Astrocyte of the spinal cord (primary cell): ENCODE measurements at places on chromosomes 2 and 18.

DNA sequence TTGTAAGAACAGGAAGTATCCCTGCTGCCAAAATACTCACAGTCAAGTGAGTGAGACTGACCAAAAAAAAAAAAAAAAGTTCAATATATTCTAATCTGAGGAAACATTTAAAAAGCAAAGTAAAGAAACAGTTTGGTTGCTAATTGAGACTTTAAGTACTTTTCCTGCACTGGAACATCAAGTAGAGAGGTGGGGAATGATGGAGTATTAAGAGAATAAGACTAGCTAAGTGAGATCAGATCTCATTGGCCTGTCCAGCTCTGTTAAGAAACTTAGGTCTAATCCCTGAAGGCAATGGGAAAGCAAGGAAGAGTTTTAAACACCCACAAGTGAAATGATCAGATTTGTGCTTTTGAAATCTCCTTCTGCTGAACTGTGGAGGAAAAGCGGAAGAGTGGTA lies 27.8 kb upstream of the MAP4K3 start:
- no peak for DNase-seq

DNA sequence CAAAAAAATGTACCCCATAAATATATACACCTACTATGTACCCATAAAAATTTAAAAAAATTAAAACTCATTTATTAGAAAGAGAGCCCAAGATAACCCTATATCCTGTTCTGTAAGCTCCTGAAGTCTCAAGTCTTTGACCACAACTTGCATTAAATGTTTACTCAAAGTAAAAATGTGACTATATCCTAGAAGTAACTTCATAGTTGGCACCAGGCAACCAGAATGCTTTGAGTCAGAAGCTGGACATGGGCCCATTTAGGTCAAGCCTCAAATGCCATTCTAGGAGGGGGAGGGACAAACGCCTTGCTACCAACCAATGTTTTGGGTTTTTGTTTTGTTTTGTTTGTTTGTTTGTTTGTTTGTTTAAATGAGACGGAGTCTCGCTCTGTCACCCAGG lies 9.3 kb upstream of the TBC1D8 start:
- peak; percentile 63 for DNase-seq

- DNase-seq, result no peak
Measured at GRCh38 chr2:31739161-31739560, 158.4 kb upstream of the SRD5A2 start.

DNA sequence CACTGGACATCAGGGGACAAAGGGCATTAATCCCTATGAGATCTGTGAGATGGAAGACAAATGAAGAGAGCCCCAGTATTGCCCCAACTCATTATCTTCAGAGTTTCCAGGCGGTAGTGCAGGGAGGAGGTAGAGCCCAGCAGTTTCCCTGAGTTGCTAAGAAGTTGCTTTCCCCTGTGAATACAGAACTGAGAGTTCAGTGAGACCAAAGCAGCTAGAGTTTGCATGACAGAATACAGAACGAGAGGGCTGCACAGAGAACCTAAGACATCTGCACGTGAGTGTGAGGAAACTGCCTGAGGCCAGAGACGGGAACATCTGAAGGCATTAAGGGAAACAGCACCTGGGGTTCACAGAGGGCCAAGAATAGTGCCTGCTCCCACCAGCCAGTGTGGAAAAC lies 18.1 kb upstream of the PGAP1 start:
- no peak for DNase-seq

GRCh38 chr2:50641633-50642032 lies 390.3 kb downstream of the NRXN1 start:
- no peak for DNase-seq

- peak; percentile 47 for DNase-seq
Measured at GRCh38 chr18:28963481-28963880, 786.6 kb upstream of the CDH2 start.

DNA sequence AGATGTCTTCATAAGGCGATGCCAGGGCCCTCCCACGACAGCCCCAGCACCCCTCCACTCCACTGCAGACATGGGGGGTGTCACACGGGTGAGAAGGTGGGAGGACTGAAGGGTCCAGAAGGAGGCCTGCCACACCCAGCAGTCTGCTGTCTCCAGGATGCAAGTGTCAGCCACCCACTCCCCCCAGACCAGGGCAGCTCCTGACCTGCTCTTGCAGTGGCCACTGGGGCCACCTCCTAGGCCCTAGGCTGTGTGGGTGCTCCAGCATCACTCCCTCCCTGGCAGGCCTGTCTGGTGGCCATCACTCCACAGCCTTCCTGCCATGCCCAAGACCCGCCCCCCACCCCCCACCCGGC lies 171.0 kb downstream of the CELF4 start:
- no peak for DNase-seq

DNA sequence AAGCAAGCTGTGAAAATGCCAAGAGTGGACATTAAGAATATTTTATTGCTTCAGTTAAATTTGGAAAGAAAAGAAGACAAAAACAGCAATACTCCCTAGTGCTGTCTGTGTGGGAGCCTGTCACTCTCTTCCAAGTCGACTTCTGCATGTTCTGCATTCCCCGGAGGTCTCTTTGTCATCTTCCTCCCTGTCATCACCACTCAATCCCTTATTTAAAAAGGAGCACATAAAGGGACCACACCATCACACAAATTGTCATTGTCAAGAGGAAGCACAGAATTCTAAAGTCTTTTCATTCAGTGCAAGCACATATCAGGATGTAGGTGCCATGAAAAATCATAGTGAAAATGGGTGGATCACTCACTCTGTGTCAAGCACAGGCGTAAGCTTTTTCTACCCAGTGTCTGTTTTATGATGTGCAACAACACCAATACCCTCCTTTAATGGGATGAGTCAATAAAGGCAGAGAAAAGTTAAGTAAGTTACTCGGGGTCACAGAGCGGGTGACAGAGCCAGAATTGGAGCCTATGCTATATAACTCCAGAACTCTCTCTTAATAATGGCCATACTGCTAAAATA lies 222.4 kb upstream of the HNMT start:
- DNase-seq, result no peak

DNA sequence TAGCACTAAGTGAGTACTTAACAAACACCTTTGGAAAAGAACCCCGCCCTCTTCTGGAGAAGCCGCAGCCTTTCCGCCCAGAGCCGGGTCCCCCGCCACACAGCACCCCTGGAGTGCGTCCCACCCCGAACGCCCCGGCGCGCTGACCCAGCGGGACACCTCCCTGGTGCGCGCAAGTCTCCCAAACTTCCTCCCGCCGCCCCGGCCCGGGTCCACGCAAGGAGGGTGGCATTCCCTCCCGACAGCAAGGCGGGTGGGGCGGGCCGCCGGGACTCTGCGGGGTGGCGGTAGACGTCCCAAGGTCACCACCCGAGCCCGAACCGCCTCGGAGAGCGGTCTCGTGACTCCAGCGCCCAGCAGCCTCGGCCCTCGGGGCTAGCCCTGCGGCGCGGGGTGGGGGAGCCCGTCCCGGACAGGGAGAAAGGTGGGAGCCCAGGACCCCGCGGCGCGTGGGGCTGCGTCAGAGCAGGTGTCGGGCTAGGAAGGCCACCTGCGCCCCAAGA lies 598 bp downstream of the CCDC93 start:
- no peak for DNase-seq

GRCh38 chr2:200408428-200409316 lies 101.2 kb downstream of the KCTD18 start:
- DNase-seq, result peak; percentile 87

- no peak for DNase-seq
Measured at GRCh38 chr18:11586896-11587295, 22.5 kb upstream of the SLC35G4 start.

GRCh38 chr2:195959341-195959740 lies 109.3 kb downstream of the DNAH7 start:
- no peak for DNase-seq

DNA sequence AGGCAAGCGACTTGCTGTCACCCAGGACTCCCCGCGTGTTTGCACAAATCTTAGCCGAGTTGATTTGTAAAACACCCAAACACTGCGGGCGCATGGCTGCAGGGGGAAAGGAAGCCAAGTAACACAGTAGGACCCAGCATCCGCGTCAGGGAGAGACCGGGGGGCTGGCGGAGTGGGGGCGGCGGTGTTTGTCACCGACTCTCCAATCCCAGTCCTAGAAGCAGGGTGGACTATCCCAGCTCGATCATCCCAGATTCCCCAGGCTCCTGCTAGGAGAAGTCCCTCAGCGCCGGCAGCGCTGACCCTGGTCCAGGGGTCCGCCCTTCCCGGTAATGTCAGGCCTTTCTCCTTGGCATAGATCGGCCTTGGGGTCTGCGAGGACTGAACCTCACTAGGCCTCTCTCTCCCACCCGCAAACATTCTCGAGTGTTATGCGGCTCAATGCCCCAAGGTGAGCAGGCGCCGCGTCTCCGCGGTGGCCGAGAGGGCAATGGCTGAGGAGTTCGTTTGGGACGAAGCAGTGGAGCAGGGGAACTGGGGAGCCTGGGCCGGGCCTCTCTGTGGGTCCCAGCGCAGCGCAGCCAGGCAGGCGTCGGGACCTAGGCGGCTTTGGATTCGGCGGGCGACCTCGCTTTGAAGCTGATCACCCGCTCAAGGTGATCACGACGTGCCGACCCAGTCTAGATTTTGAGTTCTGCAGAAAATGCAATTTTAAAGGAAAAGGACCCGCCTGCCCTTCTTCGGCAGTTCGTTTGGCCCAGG lies 1.5 kb upstream of the GDF7 start:
- no peak for DNase-seq

DNA sequence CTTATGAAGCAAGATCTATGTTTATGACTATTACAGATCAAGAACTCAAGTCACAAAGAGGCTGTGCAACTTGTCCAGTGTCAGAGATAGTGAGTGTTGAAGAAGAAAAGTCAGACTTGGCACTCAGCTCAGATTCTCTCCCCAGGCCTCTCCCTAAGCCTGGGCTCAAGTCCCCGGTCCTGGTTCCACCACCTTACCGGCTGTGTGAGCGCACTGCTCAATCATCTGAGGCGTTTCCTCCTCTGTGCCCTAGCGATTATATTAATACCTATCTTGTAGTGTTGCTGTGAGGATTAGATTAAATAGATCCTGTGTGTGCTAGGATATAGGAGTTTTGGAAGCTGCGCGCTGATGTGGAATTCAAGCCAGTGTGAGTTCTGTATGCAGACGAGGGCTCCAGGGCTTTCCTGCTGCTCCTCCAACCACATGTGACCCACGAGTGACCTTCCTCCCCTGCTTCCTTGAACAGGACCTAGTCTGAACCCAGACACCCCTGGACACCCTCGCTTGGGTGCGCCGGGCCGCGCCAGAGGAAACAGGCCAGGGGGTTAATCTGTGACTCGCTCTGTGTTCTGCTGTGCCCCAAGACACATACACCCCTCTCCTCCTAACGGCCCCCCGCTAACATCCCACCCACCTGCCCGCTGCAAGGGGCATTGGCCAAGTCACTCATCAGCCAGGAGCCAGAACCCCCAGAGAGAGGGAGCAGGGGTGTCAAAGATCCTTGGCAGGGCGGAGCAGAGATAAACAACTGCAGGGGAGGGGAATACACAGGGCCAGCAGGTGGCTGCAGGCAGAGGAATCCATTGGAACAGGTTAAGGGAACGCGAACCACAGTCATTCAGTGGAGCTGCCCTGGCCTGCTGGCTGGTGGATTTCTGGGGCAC lies 38.3 kb downstream of the TNS1 start:
- peak; percentile 5 for DNase-seq

GRCh38 chr2:72932045-72932740 lies 14.9 kb downstream of the EMX1 start:
- no peak for DNase-seq

- no peak for DNase-seq
Measured at GRCh38 chr18:805755-806110, 6.3 kb downstream of the YES1 start.

DNA sequence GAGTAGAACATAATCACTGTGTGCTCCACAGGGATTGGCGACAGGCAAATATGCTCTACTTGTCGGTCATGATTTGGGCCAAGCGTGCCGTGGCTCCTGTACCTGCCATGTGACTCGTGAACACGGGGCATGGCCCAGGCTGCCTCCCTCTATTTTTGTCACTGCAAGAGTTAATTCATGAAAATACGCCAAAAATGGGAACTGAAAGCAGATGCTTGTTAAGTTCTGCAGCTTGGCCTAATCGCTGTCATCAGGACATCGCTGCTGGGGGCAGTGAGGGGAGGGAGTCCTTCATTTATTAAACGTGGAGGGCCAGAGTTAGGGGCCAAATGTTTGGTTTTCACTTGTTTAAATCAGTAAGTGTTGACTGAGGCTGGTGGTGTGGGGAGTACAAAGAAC lies 177.8 kb downstream of the BCL2 start:
- no peak for DNase-seq

- DNase-seq, result peak; percentile 88
Measured at GRCh38 chr2:144519934-144520731, at the start of gene ZEB2. TSS of gene ZEB2 (minus strand) at chr2:144520119. CDS start at chr2:144517350, 2,769 bp downstream.

- peak; percentile 69 for DNase-seq
Measured at GRCh38 chr2:178512484-178512883, 32.2 kb downstream of the PLEKHA3 start.

- DNase-seq, result no peak
Measured at GRCh38 chr2:241608881-241609280, 28.1 kb downstream of the THAP4 start.

GRCh38 chr2:126668254-126668653 lies 12.3 kb downstream of the GYPC start:
- DNase-seq, result no peak

DNA sequence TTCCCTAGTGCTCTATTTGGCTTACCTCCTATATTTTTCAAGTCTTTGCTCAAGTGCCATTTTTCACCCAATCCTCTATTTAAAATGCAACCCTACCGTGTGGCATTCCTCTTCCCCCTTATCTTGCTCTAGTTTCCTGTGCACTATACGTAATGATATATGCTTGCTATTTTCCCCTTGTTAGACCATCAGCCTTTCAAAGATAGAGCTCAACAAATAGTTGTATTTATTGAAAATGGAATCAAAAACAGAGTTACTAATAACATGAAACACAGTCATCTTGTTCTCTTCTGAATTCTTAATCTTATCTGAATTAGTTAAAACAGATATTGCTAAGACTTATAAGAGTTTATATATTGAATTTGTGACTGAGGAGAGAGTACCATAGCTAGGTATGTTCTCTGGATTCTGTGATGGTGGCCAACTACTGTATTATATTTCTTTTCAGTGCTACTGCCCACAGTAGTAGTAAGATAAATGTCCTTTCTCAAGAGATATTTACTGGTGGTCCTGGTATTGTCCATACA lies 55.3 kb downstream of the CAB39 start:
- DNase-seq, result no peak

DNA sequence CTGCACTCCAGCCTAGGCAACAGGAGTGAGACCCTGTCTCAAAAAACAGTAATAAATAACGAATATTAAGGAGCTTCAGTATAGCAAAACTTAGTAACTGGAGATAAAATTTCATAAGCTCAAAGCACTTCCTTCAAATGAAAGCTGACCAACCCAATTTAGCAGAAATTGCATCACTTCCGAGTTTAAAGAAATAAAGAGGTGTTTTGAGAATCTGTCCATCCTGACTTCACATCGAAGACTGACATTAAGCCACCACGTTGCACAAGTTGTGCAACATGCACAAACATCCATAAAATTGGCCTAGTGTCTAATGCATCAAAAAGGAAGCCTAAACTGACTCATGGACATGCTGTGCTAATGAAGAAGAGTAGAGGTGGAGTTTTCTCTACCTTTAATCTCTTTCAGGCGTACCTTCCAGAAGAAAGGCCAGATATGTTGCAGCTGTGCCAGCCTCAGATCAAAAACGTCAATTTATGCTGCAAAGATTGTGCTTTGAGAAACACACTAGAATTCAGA lies 7.7 kb upstream of the DSG3 start:
- no peak for DNase-seq
